T-cell (primary cell): ENCODE measurements at places on chromosomes 6 and 20.

GRCh38 chr6:69816026-69816425, 19.2 kb upstream of the LMBRD1 start:
- DNase-seq, result no peak

GRCh38 chr20:32639284-32639683, 34.5 kb downstream of the C20orf203 start:
- no peak for DNase-seq

DNA sequence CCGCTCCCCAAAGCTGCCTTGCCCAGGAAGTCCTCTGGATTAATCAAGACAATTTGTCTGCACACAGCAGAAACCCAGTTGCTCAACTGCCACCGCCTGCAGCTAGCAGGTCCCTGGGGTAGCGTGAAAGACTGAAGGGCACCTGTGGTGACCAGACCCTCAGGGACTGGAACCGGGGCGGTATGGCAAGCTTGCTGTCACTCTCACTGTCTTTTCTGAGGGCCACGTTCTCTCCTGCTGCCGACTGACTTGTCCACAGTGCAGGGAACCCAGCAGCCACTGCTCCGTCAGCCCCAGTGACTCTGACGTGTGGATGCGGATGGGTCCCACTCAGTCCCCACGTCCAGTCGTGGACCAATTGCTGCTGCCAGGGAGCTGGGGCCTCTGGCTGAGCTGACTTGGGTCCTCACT, 72.8 kb upstream of the PMEPA1 start:
- no peak for DNase-seq

GRCh38 chr20:23381876-23382275, 19.9 kb downstream of the GZF1 start:
- DNase-seq, result no peak

GRCh38 chr20:61925555-61926252, 140.0 kb downstream of the TAF4 start:
- DNase-seq, result no peak
